ENCODE measurements at places on chromosomes 1 and 21. TPM values are rescaled to one million over a fixed set of nuclear protein-coding genes. Genes with fewer than 3 reads are reported as not detected.

- H3K4me3 ChIP-seq = no peak within 1 kb of the TSS
- H3K4me1 ChIP-seq = peaks cover 4% of the 10 kb centered on the region
- H3K36me3 ChIP-seq = no peaks in the 10 kb centered on the region
- H3K27ac ChIP-seq = no peak within 1 kb of the TSS
- DNase-seq = no peak
These were observed at the start of gene DENND2D for GRCh38 chr1:111199881-111200801. TSS of gene DENND2D (minus strand) at chr1:111200646. CDS start at chr1:111200459, 187 bp downstream.

The FOXO6 gene
- 11.9 TPM for total RNA-seq

GRCh38 chr1:79353224-79353623, 346.7 kb upstream of the ADGRL4 start:
- no peak overlapping the region for H3K27ac ChIP-seq
- no peaks in the 10 kb centered on the region for H3K4me1 ChIP-seq
- no peaks in the 10 kb centered on the region for H3K36me3 ChIP-seq
- H3K4me3 ChIP-seq = no peak overlapping the region

The TSPAN1 gene
- total RNA-seq = not detected

GRCh38 chr1:145695821-145696629, 11.1 kb downstream of the PDZK1 start:
- H3K27me3 ChIP-seq = no peaks in the 10 kb centered on the region
- peak overlapping the region; percentile 80 for H3K27ac ChIP-seq
- no peaks in the 10 kb centered on the region for H3K36me3 ChIP-seq
- peak; percentile 79 for DNase-seq
- no peak overlapping the region for H3K4me3 ChIP-seq

The GJC2 gene
- total RNA-seq = 0.43 TPM

The TAS1R3 gene
- 0.15 TPM for total RNA-seq

The ALPL gene
- total RNA-seq = 0.63 TPM

DNA sequence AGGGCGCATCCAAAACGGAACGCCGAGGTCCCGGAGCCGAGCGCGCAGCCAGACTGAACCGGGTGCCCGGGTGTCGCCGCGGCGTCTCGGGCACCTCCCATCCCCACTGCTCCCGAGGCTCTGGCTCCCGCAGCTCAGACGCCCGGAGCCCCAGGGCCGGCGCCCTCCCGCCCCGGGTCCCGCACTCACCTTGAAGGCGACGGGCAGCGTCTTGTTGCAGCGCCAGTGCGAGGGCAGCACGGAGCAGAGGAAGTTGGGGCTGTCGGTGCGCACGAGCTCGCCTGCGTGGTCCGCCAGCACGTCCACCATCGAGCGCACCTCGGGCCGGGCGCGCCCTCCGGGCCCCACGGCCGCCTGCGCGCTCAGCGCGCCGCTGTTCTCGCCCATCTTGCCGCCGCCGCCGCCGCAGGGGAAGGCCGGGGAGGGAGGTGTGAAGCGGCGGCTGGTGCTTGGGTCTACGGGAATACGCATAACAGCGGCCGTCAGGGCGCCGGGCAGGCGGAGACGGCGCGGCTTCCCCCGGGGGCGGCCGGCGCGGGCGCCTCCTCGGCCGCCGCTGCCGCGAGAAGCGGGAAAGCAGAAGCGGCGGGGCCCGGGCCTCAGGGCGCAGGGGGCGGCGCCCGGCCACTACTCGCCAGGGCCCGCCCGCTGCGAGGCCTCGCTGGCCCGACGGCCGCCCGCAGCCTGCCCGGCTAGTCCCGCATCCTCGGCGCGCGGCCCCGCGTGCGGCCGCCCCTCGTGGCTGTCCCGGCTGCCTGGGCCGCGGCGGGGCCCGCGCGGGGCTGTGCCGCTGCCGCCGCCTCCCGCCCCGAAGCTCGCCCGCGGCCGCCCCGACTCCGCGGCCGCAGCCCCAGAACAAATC, 447 bp downstream of the RUNX3 start:
- DNase-seq = no peak
- no peak overlapping the region for H3K4me3 ChIP-seq
- H3K4me1 ChIP-seq = no peaks in the 10 kb centered on the region
- no peak overlapping the region for H3K27ac ChIP-seq
- no peaks in the 10 kb centered on the region for H3K36me3 ChIP-seq
- H3K27me3 ChIP-seq = peaks cover 19% of the 10 kb centered on the region

The HSPA13 gene
- 91.1 TPM for total RNA-seq

GRCh38 chr1:187680823-187681222, 852.1 kb downstream of the PLA2G4A start:
- H3K27me3 ChIP-seq = no peaks in the 10 kb centered on the region
- no peaks in the 10 kb centered on the region for H3K4me1 ChIP-seq
- no peaks in the 10 kb centered on the region for H3K36me3 ChIP-seq
- H3K27ac ChIP-seq = no peak overlapping the region
- H3K4me3 ChIP-seq = no peak overlapping the region
- DNase-seq = no peak

The SLC66A1 gene
- total RNA-seq = 31.3 TPM

The CD84 gene
- not detected for total RNA-seq
